Globus pallidus (tissue), 1 donor: ENCODE measurements at places on chromosomes 1 and 21.

DNA sequence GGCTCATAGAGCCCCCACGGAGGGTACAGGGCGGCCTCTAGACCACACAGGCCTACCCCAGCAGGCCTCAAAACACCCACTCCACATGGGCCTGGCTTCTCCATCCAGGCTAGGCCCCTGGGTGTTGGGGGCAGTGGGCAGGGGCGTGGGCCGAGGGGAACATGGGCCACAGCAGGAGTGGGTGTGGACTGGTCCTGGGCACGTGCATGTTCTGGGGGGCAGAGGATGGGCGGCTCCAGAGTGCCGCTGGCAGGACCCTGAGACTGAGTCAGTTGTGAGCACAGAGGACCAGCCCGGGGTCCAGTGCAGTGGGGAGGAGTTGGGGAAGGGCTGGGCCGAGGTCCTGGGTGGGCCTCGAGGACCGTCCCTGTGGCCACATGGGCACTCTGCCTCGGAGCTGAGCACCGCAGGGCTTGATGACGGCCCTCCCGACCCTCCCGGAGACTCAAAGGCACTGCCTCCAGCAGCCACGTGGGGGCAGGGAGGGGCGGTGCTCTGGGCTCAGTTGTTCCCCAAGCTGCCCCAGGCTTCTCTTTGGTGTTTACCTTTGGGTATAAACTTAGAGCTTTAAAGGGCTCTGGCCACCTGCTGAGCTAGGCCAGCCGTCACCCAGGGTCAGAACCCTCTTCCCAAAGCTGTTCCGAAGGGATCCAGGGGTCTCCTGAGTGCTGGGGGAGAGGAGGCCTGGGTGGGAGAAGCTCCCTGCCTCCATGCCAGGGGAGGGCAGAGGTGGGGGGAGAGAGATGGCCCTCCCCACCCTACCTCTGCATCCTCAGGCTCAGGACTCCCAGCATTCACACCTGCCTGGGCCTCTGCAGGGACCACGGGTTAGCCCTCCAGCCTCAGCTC, 79.9 kb downstream of the MORN1 start:
- no peak for DNase-seq

DNA sequence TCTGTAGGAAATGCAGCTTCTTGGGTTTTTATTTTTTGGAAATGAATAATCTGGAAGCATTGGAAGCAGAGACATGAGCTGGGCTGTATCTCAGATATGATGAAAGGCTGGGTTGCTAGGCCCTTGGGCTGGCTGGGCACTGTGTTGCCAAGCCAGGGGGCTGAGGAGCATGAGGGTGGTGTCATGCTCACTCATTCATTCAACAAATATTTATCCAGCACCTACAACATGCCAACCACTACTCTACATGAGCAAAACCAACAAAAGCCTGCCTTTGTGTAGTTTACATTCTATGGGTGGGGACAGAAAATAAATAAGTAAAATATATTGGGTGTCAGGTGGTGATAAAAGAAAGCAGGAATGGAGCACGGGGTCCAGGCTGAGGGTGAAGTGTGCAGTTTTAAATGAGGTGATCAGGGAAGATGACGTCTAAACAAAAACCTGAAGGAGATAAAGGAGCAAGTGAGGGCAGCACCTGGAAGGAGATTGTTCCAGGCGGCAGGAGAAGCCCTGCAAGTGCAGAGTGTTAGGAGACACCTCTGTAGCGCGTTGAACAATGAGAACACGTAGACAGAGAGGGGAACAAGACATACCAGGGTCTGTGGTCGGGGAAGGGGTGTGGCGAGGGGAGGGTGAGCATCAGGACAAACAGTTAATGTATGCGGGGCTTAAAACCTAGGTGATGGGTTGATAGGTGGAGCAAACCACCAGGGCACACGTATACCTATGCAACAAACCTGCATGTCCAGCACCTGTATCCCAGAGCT, 10.9 kb downstream of the TAGLN2 start:
- DNase-seq, result no peak

GRCh38 chr1:236508593-236509027, 15.2 kb upstream of the LGALS8 start:
- no peak for DNase-seq

DNA sequence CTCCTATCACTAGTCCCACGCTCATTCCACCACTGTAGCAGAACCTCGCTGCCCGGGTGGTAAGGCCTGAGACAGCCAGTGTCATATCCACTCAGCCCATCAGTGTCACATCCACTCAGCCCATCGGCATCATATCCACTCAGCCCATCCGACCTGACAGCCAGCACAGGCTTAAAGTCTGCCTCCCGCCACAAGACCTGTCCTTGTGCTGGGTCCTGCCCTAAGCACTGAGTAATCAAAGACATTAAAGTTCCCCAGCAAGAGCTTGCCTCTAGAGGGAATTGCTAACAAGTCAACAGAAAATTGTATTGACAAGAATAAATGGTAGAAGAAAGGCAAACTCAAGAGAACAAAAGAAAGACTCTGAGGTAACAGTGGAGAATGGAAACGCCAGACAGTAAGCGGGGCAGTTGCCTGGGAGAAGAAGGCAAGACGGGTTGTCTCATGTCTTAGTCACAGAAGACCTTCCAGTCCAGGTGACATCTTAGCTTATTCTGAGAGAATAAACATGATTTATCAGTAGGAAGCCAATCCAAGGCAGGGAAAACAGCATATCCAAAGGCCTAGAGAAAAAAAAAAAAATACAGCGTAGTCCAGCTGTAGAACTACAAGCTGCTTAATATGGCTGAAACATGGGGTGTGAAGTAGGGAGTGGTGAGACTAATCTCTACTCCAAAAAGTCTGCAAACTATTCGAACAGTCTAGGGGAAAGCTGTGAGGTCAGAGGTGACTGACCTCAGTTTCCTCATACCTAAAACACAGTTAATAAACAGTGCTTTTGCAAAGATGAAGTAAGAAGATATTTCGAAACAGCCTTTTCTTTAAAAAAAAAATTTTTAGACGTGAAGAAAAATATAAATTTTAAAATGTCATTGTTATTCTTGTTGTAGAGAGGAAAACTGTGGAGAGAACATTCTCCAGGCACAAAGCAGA, 1.1 kb downstream of the ITLN1 start:
- no peak for DNase-seq

DNA sequence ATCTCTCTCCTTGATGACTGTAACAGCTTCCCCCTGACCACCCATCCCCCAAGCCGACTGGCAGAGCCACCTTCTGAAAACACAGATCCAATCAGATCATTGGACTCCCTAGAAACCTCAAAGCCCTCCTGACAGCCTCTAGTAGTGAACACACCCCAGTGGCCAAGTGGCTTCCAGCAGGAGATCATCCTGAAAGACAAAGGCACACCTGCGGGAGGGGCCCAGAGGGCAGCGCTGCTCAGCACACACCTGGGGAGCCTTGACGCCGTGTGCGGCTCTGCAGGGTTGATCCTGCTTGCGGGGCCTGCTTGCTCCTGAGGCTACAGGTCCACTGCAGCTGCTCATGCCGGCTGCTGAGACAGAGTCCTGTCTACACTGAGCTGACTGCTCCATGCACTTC, 41.5 kb downstream of the SLC66A1 start:
- DNase-seq, result no peak

DNA sequence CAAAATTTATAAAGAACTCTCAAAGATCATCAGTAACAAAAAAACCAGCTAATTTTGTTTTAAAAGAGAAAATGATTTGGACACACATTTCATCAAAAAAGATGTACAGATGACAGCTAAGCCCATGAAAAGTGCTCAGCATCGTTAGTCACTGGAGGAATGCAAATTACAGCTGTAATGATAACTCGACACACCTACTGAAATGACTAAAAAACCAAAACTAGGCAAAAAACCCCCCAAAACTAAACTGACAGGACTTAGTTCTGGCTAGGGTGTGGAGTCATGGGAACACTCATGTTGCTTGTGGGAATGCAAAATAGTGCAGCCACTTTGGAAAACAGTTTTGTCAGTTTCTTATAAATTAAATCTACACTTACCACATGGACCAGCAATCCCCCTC, 59.5 kb downstream of the CNIH3 start:
- no peak for DNase-seq
